Cerebellar nuclear complex (tissue), 1 donor: ENCODE measurements at places on chromosomes 1 and 21.

- no peak for DNase-seq
Observed at GRCh38 chr1:228410015-228410414, 3.4 kb upstream of the TRIM11 start.

GRCh38 chr1:80445033-80445432 lies 1355.7 kb upstream of the ADGRL2 start:
- no peak for DNase-seq

GRCh38 chr1:195568389-195568788 lies 1039.9 kb downstream of the KCNT2 start:
- DNase-seq, result no peak

- no peak for DNase-seq
Observed at GRCh38 chr1:227901906-227902640, 45.7 kb downstream of the WNT9A start.

DNA sequence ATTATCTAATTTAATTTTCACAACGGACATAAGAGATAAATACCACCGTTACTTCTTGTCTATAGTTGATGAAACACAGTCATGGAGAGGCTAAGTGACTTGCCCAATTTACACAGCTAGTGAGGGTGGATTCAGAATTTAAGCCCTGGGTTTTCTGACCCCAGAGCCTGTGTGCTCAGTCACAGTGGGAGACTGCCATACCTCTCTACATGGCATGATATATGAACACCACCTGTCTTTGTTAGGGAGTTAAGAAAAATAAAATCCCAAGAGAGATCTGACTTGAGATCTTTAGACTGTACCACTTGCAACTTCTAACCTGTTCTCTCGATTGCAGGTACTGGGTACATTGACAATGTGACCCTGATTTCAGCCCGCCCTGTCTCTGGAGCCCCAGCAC lies 40.3 kb downstream of the LAMC2 start:
- no peak for DNase-seq

DNA sequence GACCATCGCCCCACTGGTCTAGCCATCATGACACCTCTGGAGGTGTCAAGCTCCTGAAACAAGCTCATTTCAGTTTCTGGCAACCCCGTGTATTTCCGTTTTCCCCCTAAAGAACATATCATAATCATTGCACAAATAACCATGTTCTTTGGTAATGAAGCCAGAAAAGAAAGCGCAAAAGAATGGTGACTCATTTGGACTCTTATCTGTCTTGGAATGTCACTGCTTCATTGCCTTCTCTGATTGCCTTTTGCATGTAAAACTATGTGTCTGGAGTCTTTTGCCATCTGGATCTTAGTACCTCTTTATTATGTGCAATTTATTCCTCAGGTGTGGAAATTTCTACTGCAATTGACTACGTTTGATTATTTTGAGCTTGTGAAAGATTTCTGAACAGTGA lies 110.5 kb downstream of the COLGALT2 start:
- no peak for DNase-seq

DNA sequence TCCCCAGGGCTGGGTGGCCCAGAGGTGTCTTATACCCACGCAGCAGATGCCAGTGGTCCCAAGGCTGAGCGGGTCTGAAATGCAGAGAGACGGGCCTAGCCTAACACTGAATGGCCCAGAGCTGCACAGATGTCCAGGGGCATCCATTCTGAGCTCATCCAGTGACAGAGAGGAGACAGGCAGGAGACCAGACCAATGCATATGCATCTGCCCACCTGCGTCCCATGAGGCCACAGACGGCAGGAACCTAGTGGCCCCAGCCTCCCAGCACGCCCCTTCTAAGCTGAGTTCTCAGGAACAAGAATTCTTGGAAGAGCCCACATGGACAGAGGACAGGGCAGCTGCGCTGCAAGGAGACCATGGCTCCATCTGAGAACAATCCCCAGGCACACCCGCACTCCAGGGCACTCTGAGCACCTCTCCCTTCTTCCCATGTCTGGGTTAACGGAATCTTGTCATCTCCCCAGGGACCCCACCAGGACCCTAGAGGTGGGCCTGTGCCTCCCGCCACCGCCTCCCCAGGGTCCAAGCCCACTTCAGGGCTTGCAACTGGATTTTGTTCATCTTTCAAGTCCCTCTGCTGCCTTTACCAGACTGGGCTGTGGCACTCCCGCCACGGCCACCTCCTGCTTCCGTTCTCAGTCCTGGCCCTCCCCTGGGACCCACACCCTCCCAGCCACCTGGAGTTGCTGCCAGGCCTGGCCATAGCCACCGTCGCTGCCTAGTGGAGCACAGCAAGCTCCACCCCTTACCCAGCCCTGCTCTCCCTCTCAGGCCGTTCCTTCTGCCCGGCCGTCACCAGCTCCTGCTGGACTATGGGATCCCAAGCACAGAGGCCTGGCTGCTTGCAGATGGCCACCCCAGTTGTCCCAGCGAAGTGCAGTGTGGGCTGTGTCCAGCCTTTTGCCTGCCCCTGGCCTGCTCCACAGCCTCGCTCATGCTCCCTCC lies 3.3 kb downstream of the WNT3A start:
- no peak for DNase-seq

DNA sequence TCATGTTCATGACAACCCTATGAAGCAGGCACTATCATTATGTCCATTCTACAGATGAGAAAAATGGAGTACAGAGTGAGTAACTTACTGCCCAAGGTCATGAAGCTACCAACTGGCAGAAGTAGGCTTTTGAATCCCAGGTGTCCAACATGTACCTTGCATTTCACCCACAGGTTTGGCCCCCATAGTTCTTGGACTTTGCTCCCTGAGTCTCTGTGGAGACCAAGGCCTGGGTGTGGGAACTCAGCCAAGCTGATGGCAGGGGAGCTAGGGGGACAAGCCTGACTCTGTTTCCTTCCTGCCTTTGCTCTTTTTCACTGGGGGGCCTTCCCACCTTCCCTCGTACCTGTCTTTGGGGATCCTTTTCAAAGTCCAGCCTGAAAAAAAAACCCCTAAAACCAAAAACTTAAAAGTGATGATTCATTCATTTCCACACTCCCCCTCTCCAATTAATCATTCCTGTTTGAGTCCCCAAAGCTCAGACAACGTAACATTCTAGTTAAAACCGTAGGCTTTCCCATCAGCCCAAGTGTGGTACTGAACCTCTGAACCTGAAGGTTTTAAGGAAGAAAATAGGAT lies 8.5 kb upstream of the TTC22 start:
- DNase-seq, result no peak

GRCh38 chr1:19704247-19705113 lies 39.8 kb downstream of the HTR6 start:
- DNase-seq, result no peak

- DNase-seq, result no peak
Observed at GRCh38 chr1:5756434-5757186, 235.6 kb downstream of the NPHP4 start.

DNA sequence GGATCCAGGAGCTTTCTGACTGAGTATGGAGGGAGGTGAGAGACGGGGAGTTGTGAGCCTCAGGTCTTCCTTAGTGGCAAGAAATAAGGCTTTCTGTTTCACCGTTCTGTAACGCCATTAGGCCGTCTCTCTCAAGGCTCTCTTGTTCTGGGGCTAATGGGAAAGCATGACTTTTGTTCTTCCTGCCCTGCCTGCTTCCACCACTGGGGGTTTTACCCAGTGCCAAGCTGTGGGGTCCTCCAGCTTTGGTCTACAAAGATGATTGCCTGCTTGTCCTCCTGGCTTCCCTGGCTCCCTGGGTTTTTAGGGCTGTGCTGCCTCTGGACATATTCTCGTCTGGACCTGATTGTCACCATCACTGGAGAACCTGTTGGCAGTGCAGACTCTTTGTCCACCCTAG lies 74.8 kb upstream of the TINAGL1 start:
- DNase-seq, result no peak

DNA sequence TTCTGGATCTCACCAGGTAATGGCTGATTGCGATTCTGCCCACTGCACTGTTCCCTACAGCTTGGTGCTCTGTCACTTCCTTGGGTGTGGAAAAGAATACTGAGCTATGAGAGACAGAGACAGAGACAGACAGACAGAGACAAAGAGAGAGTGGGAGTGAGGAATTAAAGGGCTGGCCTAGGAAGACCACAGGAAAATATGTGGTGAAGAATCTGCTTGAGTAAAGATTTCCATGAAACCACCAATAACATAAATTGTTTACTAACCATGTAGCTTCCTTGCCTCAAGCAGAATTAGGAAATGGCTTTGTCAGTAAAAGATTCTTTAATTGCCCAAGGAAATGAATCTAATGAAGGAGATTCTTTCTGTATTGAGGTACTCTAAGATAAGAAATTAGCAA lies 54.4 kb downstream of the MPZL1 start:
- no peak for DNase-seq

GRCh38 chr1:158053276-158053675 lies 59.8 kb downstream of the KIRREL1 start:
- DNase-seq, result no peak

DNA sequence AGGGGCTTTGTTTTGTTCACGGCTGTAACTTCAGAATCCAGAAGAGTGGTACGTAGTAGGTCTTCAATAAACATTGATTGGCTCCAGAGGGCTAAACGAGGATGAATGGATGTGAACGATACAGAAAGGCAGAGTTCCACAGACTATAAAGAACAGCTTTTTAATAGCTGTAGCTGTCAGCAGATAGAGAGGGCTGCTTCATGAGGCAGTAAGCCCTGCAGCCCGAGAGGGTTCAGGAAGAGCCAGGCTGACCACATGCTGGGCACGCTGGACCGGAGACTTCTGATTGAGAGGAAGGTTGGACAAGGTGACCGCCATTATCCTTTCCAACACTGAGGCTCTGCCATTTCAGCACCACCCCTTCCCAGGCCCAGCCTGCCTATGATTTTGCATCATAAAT lies 45.3 kb downstream of the KIRREL1 start:
- DNase-seq, result no peak

- no peak for DNase-seq
Observed at GRCh38 chr1:41447995-41448770, 36.3 kb downstream of the EDN2 start.

GRCh38 chr1:84236256-84236655 lies 65.3 kb upstream of the SAMD13 start:
- no peak for DNase-seq
